Myometrial cell (primary cell): ENCODE measurements at places on chromosomes 16 and 17. TPM values are rescaled to one million over a fixed set of nuclear protein-coding genes. Genes with fewer than 3 reads are reported as not detected.

The SHCBP1 gene
- total RNA-seq: 27.3 and 27.4 TPM in 2 replicates

The FXR2 gene
- 38.8 and 64.9 TPM in 2 replicates for total RNA-seq

The GALR2 gene
- total RNA-seq: 0.29 and 0.53 TPM in 2 replicates

The KRT33B gene
- under 0.01 TPM in 1 of 2 replicates, not detected in the other for total RNA-seq

The GRAP gene
- under 0.01 TPM in 1 of 2 replicates, not detected in the other for total RNA-seq

The SCN4A gene
- total RNA-seq: 6.4 TPM in 1 of 2 replicates, not detected in the other

The PPY gene
- total RNA-seq: not detected in 2 replicates

The CCDC200 gene
- not detected in 2 replicates for total RNA-seq

The ATF7IP2 gene
- 2.6 and 5.8 TPM in 2 replicates for total RNA-seq

The GIT1 gene
- total RNA-seq: 14.5 and 24.5 TPM in 2 replicates

The CLEC19A gene
- total RNA-seq: not detected in 2 replicates

The GLIS2 gene
- 6.7 and 6.9 TPM in 2 replicates for total RNA-seq

The MT1G gene
- 57.4 and 95.7 TPM in 2 replicates for total RNA-seq

The PARN gene
- total RNA-seq: 18.5 and 29.6 TPM in 2 replicates

The QPRT gene
- total RNA-seq: 219 and 276 TPM in 2 replicates

The INCA1 gene
- total RNA-seq: under 0.01 and 0.53 TPM in 2 replicates

The FZD2 gene
- total RNA-seq: 9.8 and 11.3 TPM in 2 replicates

The SEPTIN1 gene
- total RNA-seq: not detected in 2 replicates

The GPR139 gene
- not detected in 2 replicates for total RNA-seq

The SLC2A4 gene
- not detected in 2 replicates for total RNA-seq

The RPTOR gene
- total RNA-seq: 19.6 and 23.7 TPM in 2 replicates

The KAT2A gene
- 11.3 and 19.9 TPM in 2 replicates for total RNA-seq

The HOXB1 gene
- total RNA-seq: not detected in 2 replicates

The CDH1 gene
- not detected in 2 replicates for total RNA-seq
